ENCODE measurements at places on chromosomes 12 and 14.

GRCh38 chr12:51833448-51834227 lies 14.9 kb downstream of the FIGNL2 start:
- DNase-seq = no peak

- no peak for DNase-seq
These were observed 3.5 kb downstream of the IFI27 start for GRCh38 chr14:94113908-94114588.

DNA sequence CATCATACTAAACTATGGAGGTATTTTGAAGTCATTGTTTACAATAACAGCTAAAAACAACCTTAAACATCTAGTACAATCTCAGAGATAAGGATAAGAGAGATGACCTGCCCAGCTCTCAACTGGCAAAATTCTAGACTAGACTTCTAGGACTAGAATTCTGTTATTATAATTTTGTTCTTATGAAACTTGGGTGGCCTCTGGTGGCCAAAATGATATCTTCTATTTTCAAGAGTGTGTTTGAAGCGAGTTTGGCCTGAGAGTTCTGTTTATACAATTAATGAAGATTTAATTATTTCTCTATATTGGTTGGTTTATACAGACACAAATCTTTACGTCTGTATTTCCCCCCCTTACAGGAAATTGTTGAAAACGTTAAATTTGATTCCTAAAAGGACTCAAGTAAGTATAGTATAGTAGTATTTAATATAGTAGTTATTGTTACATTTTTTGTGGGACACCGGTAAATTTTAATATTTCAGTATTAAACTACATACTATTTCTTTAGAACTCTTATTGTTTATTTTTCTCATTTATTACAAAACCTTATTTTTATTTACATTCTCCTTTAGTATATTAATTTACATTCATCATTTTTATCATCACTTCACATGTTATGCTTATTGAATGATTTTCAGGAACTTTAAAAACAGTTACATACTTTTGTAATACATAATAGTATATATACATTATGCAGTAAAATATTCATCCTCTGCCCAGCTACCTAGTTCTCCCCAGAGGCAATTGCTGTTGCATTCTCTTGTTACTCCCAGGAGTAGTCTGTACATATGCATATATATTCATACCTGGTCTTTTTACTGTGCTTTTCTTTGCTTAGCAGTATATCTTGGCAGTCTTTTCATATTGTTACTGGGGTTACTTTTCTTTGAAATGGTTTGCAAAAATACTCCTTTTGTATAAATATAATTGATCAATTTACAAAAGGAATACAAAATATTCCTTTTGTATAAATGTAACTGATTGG lies 6.6 kb downstream of the PPHLN1 start:
- no peak for DNase-seq

DNA sequence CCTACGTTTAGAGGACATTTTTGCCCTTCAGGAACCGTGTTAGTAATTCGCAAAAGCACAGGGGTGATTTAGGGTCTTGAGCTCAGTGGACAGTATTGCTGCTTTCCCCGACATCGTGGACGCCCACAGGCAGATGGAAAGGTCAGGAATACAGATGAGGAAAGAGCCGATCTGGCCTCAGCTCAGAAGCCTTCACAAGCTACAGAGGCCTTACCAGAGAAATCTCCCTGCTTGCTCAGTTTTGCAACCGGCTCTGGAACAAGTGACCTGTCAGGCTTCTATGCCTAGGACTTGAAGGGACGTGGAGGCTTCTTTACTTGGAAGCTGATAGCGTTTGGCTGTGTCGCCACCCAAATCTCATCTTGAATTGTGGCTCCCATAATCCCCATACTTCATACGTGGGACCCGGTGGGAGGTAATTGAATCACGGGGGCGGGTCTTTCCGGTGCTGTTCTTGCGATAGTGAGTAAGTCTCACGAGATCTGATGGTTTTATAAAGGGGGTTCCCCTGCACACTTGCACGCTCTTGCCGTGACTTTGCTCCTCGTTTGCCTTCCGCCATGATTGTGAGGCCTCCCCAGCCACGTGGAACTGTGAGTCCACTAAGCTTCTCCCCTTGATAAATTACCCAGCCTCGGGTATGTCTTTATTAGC lies 332.5 kb downstream of the MED13L start:
- DNase-seq = no peak

GRCh38 chr12:49327887-49328286 lies 4.8 kb downstream of the TROAP start:
- DNase-seq = no peak

- no peak for DNase-seq
These were observed 31.3 kb upstream of the PPM1A start for GRCh38 chr14:60217713-60218112.

GRCh38 chr14:71539650-71540285 lies 392.5 kb upstream of the RGS6 start:
- no peak for DNase-seq

- DNase-seq = no peak
These were observed 222.5 kb upstream of the CNTN1 start for GRCh38 chr12:40469736-40470135.

- no peak for DNase-seq
These were observed 103.1 kb downstream of the HELB start for GRCh38 chr12:66405395-66405794.

DNA sequence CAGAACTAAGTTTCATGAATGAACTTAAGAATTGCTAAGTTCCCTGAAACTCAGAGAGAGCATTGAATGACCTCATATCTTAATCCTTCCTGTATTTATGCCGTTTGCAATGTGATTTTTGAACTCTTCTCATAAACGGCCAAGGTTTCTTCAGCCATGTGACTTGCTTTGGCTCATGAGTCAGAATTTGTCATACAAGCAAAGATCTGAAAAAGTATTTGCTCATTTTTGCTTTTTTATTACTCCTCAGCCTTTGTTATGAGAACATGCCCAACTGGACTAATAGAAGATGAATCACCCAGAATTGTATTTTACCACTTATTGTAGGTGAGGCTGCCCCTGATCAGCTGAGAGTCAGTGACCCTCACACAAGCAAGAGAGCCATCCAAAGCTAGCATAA lies 693.8 kb downstream of the BCL11B start:
- DNase-seq = no peak

DNA sequence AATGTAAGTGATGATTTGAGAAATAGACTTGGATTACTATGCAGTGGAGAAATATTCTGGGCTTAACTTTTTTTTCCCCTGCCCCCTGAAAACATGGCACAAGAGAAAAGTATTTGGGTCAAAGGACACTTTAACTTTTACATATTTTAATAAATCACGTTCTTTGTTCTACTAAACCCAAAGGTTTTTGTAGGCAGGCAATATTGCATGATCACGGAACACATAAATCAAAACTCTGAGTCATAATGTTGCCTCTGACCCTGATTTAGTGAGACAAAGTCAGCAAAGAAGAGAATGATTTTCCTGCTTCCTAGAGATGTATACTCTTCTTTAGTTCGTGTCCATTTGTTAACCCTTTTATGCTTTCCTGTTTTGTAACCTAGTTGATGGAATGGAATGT lies 38.0 kb downstream of the ABCD2 start:
- no peak for DNase-seq

GRCh38 chr12:11655842-11656241 lies 6.4 kb downstream of the ETV6 start:
- no peak for DNase-seq

- DNase-seq = no peak
These were observed 236.4 kb downstream of the PAWR start for GRCh38 chr12:79454338-79454843.

- DNase-seq = no peak
These were observed 159.3 kb downstream of the KSR2 start for GRCh38 chr12:117809509-117809908.

GRCh38 chr12:72074956-72075355 lies 136.3 kb downstream of the TPH2 start:
- DNase-seq = no peak

GRCh38 chr14:20834899-20835298 lies 32.3 kb upstream of the RNASE1 start:
- no peak for DNase-seq

GRCh38 chr12:91877456-91878235 lies 268.0 kb downstream of the BTG1 start:
- no peak for DNase-seq

GRCh38 chr14:60195179-60195810 lies 30.1 kb upstream of the DHRS7 start:
- no peak for DNase-seq

DNA sequence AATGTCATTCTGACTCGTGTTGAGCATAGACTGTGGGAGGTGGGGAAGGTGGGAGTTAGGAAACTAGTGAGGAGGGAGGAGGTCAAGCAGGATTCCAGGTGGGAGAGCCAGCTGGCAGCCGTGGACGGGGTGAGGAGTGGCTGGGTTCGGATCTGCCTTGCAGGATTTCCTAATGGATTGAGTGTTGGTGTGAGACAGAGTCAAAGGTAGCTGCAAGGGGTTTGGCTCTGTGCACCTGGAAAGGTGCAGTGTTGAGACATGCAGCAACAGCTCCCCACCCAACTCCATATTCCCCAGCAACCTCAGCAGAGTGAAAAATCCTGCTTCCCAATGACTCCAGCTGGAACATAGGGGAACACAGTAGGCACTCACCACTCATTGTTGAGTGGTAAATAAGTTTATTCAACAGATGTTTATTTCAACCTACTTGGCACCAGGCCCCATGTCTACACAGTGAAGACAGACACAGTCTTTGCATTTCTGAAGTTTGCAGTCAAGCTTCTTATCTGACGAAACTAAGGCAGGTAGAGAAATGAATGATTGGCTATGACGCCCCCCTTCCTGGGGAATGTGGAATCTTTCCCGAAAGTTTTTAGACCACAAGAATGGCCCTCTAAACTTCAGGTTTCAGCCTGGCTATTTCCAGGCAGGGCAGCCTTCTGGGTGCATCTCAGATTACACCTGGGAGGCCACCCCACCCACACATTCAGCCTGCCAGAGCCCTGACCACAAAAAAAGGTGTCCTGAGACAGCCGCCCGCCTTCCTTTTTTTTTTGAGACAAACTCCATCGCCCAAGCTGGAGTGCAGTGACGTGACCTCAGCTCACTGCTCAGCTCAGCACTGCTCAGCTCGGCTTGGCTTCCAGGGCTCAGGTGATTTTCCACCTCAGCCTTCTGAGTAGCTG lies 37.9 kb upstream of the PLEKHG6 start:
- DNase-seq = no peak

DNA sequence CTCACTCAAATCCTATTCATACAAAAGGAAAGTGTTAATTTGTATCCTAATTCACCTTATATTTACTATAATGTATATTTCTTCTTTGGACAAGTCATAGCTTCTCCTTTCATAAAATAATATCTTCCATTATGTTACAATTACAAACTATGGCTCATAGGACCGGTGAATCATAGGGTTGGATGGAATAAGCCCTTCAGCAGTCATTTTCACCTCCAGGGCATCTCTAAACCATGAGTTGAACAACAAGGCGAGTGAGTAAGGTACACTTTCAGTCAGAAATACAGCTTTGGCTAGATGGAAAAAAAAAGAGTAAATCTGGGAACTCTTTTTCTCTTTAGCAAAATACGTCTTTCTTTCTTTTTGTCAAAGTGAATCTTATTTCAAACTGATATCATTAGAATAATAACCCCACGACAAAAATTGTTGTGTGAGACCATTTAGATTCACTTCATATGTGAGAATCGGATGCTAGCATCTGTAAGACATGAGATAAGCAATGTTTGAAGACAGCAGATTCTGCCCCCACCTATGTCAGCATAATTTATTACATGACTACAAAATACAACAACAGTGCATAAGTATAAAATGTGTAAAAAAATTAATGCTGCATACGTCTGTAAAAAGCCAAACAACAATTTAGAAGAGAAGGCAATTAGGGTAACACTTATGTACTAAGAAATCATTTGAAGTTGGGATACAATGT lies 184.4 kb upstream of the SLC38A2 start:
- DNase-seq = no peak

- no peak for DNase-seq
These were observed 520.1 kb downstream of the RMST start for GRCh38 chr12:97982684-97983083.

GRCh38 chr14:96082420-96083300 lies 43.5 kb downstream of the C14orf132 start:
- DNase-seq = no peak

DNA sequence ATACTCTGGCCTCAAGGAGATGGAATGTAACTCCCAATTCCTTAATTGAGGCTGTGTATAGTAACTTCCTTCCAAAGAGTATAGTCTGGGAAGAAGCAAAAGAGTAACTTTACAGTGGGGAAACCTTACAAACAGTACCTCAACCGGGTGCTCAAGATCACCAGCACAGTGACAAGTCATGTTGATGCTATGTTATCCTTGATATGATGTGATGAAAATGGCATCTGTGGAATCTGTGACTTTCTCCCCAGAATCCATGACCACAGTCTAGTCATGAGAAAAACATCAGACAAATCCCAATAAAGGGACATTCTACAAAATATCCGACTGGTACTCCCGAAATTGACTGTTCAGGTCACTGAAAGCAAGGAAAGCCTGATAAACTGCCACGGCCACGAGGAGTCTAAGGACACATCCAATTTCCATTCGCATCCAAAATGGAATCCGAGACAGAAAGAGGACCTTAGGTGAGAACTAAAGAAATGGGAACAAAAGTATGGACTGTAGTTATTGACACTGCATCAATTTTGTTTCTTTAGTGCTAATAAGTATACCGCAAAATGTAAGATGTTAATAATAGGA lies 97.3 kb upstream of the FRMD6 start:
- no peak for DNase-seq

GRCh38 chr12:108551535-108551934 lies 9.4 kb downstream of the SART3 start:
- no peak for DNase-seq

GRCh38 chr12:91590966-91591638 lies 408.5 kb upstream of the DCN start:
- no peak for DNase-seq

DNA sequence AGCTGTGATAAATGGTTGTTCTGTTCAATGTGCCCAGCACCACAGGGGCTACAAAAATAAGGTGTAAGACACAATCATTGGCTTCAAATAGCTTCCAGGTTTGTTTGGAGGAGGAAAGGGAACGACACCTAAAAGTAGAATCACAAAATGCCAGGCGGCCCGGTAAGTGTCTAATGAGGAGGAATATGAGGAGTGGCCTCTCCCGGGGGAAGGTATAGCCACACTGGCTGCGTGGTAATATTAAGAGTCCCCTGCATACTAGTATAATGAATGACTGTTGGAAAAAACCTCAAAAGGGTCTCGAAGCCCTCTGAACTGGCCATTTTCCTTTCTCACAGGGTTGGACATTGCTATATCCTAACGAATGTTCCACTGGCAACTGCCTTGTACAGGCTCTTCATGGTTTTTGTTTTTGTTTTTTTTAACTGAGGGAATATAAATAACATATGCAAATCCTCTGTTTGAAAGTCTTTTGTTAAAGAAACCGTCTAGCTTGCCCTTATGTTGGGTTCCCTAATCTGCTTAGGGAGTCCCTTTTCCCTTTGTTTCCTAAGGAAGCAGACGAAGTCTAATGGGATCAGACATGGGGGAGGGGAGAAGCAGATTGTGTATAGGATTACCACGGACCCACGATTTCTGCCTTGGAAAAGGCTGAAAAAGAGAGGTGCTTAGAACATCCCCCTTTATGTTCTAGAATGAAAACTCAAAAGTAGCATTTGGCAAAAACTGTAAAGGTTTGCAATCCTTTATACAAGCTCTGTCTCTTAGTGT lies 4.2 kb downstream of the CCDC60 start:
- DNase-seq = no peak

- DNase-seq = peak; percentile 17
These were observed 94.3 kb downstream of the C12orf42 start for GRCh38 chr12:103401421-103401820.

- DNase-seq = no peak
These were observed 22.8 kb downstream of the MMP17 start for GRCh38 chr12:131850856-131851559.

- DNase-seq = no peak
These were observed 38.0 kb downstream of the PTGER2 start for GRCh38 chr14:52352061-52352491.
